ENCODE measurements at places on chromosomes 4 and X.

DNA sequence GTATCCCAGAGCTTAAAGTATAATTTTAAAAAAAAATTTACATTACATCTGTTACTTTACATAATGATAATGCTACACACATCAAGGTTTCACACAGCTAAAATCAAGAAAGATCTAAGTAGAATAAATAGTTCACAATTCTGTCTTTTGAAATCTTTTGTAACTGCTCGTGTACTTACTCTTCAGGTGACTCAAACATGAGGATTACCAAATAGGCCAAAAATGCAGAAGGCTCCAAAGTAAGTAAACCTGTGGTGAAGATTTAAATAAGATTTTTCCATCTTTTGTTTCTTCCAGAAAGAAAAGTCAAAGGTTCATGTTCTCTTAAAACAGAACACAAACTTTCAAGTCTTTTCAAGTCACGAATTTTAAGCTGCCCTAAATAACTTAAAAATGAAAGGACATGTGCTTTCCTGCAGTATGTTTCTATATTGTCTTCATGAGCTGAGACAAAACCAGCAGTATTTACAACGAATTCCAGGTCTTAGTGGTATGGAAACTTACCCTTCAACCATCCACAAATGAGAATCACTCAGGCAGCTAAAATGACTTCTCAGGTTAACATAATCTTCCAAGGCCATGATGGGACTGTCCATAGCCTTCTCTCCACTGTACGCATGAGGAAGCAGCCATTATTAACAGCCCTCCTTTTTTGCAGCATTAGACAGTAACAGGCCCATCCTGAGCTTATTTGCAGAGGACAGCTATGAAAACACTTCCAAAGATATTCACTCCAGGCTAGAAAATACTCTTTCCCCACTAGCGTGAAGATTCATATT lies 172.8 kb upstream of the EDNRA start:
- DNase-seq: no peak

DNA sequence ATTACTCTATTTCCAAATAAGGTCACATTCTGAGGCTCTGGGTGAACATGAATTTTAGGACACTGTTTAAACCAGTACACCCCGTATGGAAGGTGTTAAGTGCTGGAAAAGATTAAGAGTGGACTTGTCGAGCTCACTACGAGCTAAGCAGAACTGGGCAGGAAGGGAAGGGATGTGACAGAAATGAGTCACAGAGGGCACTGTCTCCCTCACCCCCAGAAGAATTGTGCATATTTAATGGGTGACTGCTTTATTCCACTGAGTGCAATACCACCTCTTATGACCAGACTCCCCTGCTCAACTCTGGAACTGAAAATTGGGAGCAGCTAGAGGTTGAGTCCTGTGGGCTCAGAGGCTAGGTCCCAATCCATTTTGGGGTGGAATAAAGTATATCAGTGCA lies 187.4 kb upstream of the RPS6KA3 start:
- peak; percentile 12 for DNase-seq

DNA sequence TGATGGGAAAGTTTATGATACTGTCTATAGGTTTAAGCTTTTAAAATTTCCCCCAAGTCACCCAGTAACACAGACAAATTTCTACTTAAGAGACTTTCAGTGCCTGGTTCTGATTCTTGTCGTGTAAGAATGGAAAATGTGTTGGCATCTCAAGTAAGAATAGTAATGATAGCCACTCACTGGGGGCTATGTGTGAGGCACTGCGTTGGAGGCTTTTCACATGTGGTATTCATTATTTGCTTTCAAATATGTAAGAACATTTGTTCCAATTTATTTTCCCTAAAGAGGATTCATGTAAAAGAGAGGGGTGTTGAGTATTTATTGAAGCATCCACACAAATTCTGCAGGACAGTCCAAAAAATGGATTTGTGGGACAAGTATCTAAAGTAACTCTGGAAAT lies 143.6 kb downstream of the FNIP2 start:
- no peak for DNase-seq

DNA sequence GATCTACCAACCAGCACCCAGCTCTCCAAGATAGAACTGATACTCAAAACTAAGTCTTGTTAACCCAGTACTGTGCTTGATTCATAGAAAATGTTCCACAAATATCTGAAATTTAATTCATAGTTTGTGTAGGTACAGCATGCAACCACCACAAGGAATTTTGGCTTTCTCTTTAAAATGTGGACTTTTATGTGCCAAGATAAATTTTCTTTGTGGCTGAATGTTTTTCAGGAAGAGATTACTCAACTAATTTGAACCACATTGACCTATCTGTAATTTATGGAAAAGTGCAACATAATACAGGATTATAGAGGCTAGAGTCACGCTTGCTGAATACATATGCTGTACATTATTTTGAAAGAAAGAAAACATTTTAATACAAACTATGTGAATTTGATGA lies 730.8 kb downstream of the IL1RAPL1 start:
- no peak for DNase-seq

DNA sequence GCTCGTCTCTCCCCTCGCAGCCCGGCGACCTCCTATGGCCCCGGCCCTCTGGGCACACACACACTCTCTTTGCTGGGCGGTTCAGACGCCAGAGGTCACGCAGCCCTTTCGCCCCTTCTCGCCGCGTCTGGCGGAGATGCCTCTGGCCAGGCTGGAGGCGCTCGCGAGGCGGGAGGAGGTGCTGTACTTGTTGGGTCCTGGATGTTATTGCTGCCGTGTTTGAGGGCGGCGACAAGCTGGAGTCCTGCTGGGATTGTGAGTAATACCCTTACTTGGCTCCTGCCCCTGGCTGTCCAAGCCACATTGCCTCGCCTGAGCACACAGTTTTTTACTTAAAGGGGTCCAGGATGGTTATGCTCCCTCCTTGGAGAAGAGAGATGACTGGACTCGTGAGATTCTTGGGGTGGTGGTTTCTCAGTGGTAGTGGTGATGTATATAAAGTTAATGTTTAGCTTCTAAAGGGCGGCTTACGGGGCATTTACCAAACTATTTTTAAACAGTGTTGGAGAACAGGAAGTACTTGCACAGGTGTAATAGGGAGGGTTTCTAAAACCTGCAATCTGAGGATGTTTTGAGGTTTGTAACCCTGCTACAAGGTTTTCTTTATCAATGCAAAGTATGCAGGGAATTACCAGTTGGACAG lies 572 bp downstream of the USP53 start:
- DNase-seq: peak; percentile 80

GRCh38 chr4:106430797-106431196 lies 62.2 kb upstream of the GIMD1 start:
- no peak for DNase-seq

- no peak for DNase-seq
Measured at GRCh38 chr4:11881364-11881763, 452.7 kb upstream of the HS3ST1 start.

- no peak for DNase-seq
Measured at GRCh38 chr4:87620491-87620890, 12.2 kb downstream of the DSPP start.

DNA sequence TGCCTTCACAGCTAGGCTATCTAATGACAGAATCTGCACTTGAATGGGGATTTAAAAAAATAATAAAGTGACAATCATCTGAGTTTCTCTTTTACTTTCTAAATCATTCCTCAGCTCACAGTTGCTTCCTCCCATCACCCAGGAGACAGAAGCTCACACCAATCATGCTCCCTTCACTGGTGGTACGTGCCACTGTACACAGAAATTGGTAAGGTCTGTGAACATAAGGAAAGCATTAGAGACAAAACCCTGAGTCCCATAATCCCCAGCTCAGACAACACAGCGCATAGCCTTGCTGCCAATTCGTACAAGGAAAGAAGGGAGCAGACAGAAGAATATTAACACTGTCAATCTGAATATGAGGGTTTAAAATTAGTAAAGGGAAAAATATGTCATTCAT lies 133.1 kb downstream of the IDS start:
- no peak for DNase-seq

DNA sequence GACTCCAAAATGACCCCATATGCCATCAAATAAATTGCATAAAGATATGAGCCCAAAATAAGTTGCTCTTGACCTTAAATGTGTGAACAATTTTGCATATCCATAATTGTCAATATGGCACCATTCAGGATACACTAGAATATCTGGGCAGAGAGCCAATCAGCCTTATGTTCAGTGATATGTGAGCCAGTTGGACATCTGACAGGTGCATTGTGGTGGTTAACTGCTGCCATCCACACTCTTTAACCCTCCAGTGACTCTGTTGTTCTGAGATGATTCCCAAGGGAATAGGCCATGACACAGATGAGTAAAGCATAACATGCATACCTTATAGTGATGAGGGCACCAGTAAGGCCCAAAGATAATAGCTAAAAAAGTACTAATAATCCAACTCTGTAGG lies 500.1 kb downstream of the PCDH18 start:
- DNase-seq: no peak

DNA sequence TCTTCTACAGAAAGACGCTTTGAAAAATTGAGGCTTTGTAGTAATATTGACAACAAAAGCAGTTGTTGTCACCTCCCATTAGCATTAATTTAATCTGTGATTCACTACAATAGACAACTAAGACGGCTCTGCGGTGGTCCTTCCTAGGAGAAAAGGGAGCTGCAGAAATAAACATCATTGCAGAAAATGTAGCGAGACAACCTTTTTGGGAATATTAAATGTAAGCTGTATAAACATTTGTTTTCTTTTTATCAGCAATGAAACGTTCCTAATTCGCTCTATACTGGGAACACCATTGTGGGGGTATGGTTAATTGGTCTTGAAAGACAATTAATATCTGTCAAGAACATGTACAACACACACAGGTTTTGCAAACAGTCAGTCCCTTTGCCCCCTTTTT lies 583.3 kb upstream of the TENM3 start:
- no peak for DNase-seq

GRCh38 chrX:150651906-150652305 lies 41.3 kb upstream of the MTMR1 start:
- no peak for DNase-seq

GRCh38 chr4:188299161-188299560 lies 159.9 kb downstream of the TRIML1 start:
- DNase-seq: no peak

- DNase-seq: no peak
Measured at GRCh38 chrX:25596921-25597320, 541.2 kb upstream of the MAGEB18 start.

DNA sequence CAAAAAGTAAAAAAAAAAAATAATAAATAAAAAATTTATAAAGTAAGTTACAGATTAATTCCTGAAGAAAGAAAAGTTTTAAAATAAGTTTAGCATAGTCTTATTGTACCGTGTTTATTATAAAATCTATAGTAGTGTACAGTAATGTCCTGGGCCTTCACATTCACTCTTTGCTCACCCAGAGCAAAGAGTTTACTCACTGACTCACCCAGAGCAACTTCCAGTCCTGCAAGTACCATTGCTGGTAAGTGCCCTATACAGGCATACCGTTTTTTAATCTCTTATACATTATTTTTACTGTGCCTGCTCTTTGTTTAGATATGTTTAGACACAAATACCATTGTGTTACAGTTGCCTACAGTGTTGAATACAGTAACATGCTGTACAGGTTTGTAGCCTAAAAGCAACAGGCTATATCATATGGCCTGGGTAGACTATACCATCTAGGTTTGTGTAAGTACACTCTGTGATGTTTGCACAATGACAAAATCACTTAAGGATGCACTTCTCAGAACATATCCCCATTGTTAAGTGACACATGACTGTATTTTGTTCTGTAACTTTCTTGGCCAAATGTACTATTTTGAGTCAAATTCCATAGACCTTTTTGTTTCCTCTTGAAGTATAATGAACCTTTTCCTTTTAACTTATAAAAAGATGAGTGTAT lies 199.0 kb upstream of the NUDT6 start:
- no peak for DNase-seq

DNA sequence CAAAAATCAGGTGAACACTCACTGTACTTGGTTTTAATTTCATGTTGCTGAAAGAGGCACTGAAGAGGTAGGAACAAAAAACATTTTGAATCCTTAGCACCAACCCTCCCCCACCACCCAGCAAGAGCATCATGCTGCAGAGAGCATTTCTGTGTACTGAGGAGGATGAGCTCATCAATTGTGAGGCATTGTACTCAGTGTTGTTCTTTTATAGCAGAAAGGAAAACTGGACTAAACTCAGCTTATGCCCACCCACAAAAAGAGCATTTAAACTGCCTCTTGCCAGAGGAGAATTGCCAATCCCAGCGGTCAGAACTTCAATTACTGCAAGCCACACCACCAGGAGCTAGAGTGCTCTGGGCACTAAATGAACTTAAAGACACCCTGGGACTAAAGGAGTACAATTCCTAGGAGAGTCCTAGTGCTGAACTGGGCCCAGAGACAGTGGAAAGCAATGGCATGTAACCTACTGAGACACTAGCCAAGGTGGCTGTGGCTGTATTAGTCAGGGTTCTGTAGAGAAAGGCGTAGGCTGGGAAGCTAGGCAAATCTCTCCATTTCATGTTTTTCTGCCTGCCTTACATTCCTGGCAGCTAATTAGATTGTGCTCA lies 280.7 kb upstream of the KLHL4 start:
- DNase-seq: no peak

DNA sequence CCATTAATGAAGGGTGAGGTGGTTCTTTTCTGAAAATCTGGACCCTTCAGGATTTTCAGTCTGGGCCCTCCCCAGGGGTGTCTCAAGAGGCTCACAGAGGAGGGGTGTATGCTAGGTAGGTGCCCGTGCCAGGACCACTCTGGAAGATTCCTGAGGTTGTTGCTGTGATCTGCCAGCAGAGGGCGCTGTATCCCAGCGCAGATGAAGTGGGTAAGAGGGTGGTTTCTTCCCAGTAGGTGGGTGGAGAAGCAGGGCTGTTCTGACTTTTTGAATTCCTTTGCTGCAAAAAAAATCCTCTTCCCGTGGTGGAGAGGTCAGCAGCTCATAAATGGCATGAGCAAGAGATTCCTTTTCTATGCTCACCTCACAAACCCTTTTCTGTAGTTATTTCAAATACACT lies 51.1 kb downstream of the SCML1 start:
- DNase-seq: peak; percentile 59

- no peak for DNase-seq
Measured at GRCh38 chr4:2827071-2827873, 16.4 kb upstream of the ADD1 start.

- no peak for DNase-seq
Measured at GRCh38 chrX:70455366-70456202, 10.9 kb downstream of the DLG3 start.

- peak; percentile 19 for DNase-seq
Measured at GRCh38 chr4:108342325-108342970, 173.7 kb upstream of the LEF1 start.

- peak; percentile 25 for DNase-seq
Measured at GRCh38 chr4:156970501-156971164, 966 bp downstream of the PDGFC start.

- DNase-seq: peak; percentile 13
Measured at GRCh38 chr4:77433418-77433733, 172.2 kb upstream of the CXCL13 start.

GRCh38 chrX:45756557-45756956 lies 555.9 kb upstream of the DIPK2B start:
- no peak for DNase-seq

GRCh38 chrX:65755786-65756185 lies 88.3 kb downstream of the MSN start:
- DNase-seq: no peak

DNA sequence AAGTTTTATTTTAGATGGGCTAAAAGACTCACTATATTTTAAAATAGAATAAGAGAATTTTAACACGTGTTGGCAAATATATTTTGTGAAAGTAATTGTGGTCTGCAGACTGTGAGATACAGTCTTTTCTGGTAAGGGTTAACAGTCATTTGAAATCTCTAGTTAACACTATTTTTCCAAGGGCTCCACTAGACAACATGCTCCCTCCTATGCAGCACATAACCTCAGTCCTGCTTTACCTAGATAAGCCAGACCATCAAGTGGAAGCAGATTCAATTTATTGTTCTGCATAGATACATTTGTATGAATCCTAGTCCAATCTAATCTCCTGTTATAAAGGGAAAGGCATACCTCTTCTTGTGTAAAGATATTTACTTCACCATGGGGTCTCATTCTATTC lies 133.2 kb upstream of the CT83 start:
- no peak for DNase-seq

Measured in activated CD4-positive, alpha-beta T cell treated with anti-CD3 and anti-CD28 coated beads for 36 hours (primary cell).